ENCODE measurements at places on chromosomes 12 and 14. TPM values are rescaled to one million over a fixed set of nuclear protein-coding genes. Genes with fewer than 3 reads are reported as not detected.
A peak's percentile ranks its signal among the peaks of the same experiment; 100 is the strongest.

GRCh38 chr12:96876966-96877365, 30.1 kb upstream of the NEDD1 start:
- DNase-seq, result peak; percentile 36

RAD51AP1 gene
- total RNA-seq, result 49.9 TPM

DNA sequence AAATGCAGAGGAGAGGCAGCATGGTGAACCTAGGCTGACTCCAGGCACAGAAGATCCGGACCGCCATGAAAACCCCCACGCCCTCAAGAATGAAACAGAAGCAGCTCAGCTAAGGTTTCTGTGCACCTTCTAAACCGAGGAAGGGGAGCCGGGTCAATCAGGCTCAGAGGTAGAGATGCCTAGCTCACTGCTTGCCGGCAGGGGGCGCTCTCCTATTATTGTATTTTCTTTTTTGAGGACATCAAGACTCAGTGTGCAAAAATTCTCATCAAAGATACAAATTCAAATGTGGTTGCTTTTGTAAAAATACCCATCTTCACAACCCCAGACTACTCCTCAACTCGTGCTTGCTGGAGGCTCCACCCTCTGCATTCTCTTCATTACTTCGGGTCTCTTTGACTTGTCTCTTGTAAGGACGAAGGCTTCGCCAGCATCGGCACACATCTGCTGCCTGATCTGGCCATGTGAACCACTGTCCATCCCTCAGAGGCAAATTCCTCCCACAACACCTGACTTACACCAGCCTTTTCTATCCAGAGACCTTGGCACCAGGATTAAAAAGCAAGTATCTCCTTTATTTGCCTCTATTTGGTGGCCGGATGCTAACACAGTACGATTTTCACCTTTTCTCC, 33.4 kb upstream of the RNASE3 start:
- peak; percentile 32 for DNase-seq

- no peak for DNase-seq
Observed at GRCh38 chr12:97637770-97638169, 175.2 kb downstream of the RMST start.

- DNase-seq, result no peak
Observed at GRCh38 chr12:123030686-123031085, 50.2 kb downstream of the ARL6IP4 start.

DNA sequence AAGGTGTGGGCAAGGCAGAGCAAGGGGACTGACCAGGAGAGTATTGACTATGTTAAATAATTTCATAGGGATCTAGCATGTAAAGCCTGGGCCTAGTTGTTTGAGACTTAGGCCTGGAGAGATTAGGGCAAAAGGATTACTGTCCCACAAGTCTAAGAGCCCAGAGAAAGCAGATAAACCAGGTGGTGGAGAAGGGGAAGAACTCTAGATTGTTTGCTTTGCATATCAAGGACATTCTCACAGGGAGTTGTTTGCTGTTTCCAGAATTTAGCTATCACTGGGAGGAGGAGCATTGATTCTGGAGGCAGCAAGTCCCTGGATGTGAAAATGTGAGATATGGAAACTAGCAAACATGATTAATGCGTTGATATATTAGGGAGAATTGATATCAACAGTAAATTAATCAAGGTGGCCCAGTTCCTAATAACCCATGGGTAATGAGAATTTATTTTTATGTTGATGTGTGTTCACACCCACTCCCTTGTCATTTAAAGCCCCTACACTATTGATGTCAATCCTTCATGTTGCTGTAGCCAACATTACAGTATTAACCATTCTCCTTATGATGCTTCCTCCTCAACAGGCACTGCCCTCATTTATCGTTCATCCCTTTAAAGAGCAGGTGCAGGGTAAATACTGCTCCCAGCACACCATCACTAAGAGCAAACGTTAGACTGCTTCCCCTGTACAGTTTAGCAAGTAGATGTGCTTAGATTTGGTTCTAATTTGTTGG, 1666.7 kb upstream of the FLRT2 start:
- DNase-seq, result no peak

- peak; percentile 31 for DNase-seq
Observed at GRCh38 chr12:131980263-131980662, 30.5 kb downstream of the EP400 start.

OVCH1 gene
- total RNA-seq, result 0.11 TPM

DNA sequence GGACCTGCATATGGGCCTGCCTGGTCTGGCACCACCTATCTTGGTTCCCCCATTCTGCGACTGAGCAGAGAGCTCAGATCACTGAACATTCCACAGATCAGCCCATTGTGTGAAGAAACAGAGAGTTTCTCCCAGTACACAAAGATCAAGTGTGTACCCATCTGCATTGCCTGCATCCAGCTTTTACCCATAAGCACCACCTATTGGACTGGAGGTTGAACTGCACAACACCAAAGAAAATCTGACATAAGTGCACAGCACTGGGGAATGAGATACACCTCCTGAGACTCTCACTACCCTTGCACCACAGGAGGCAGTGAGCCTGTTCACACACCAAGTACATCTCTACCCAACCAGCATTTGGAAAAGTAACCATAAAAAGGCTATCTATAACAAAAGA, 362.6 kb upstream of the CLEC14A start:
- DNase-seq, result no peak

GRCh38 chr12:11837216-11837934, 187.9 kb downstream of the ETV6 start:
- DNase-seq, result no peak

ANKRD33 gene
- total RNA-seq, result not detected

DNA sequence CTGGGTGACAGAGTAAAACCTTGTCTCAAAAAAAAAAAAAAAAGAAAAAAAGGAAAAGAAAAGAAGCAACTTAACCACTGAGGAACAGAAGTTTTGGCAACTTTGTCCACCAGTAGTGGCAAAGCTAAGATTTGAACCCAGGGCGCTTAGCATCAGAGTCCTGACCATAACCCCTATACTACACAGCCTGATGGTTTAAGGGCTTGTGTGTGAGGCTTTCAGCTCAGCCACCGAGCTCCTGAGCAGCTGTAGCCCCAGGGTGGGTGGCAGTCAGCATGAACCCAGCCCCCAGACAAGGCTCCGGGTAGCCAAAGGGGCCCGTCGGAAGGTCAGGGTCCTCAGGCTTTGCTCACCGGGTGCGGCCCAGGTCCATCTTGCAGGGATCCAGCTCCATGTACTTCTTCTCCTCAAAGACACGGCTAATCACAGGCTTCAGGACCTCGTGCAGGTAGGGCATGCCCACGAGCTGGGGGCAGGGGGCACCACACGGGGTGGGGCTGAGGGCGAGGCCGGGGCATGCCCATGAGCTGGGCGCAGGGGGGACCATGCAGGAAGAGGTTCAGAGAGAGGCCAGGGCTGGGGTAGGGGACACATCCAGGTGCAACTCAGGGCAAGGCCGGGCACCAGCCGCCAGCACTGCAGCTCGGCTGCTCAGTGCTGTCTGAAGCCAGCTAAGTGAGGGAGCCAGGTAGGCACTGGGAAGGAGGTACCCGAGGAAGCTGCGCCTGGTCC, 20.9 kb downstream of the RASAL1 start:
- no peak for DNase-seq

EIF4B gene
- 468 TPM for total RNA-seq

EIF2S3B gene
- total RNA-seq, result 0.32 TPM

PRH2 gene
- 1.0 TPM for total RNA-seq

DNA sequence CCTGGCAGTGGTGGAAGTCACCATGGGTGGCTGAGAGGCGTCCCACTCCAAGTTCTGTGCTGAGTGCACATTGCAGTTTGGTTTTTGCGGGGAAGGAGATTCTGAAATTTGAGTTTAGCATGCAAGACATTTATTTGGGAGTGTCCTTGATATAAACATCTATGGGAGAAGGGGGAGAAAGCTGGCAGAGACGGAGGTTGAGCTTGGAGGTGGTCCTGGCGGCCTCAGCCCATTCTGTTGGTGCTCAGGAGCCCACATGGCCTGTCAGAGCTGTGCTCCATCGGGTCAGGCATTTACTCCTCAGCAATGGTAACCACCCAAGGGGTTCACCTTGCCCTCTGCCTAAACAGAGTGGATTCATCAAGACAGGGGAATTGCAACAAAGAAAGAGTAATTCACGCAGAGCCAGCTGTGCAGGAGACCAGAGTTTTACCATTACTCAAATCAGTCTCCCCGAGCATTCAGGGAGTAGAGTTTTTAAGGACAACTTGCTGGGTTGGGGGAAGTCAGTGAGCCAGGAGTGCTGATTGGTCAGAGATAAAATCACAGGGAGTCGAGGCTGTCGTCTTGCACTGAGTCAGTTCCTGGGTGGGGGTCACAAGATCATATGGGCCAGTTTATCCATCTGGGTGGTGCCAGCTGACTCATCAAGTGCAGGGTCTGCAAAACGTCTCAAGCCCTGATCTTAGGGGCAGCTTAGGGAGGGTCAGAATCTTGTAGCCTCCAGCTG, 323.3 kb upstream of the TMEM132C start:
- no peak for DNase-seq

GRCh38 chr12:16573398-16574077, 32.4 kb downstream of the LMO3 start:
- no peak for DNase-seq

OTOGL gene
- total RNA-seq, result 0.34 TPM

POTEM gene
- not detected for total RNA-seq

- DNase-seq, result no peak
Observed at GRCh38 chr12:114342656-114343055, 63.3 kb downstream of the TBX5 start.

DNA sequence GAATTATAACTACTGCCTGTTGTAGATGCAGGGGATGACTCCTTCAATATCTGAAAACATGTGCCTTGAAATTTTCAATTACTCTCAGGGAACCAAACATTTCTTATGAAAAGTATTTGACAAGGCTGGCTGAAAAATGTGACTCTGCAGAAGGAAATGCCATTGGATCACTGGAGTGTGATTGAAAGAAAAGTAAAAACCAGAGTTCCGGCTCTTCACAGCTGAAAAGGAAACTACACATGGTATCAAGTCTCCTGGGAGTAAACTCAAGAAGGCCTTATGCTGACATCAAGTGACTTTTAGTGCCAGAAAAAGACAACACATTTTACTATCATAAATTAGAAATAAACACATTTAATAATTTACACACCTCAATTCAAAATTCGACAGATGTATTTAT, 693.0 kb downstream of the LRFN5 start:
- DNase-seq, result no peak
